ENCODE measurements at places on chromosomes 2 and 18. TPM values are rescaled to one million over a fixed set of nuclear protein-coding genes. Genes with fewer than 3 reads are reported as not detected.

- no peak for DNase-seq
- no peak overlapping the region for H3K4me3 ChIP-seq
- H3K27ac ChIP-seq = no peak overlapping the region
- H3K36me3 ChIP-seq = no peaks in the 10 kb centered on the region
- no peaks in the 10 kb centered on the region for H3K27me3 ChIP-seq
Observed at GRCh38 chr2:128304715-128305554, 13.7 kb downstream of the HS6ST1 start.

DNA sequence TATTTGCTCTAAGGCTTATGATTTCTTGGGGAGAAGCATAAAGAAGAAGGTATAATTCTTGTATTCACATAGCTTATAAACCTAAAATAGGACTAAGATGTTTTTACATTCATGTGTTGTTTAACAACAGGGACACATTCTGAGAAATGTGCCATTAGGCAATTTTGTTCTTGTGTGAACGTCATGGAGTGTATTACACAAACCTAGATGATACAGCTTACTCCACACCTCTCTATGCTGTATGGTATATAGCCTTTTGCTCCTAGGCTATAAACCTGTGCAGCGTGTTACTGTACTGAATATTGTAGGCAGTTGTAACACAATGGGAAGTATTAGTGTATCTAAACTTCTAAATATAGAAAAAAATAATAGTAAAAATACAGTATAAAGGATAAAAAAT lies 92.1 kb downstream of the PHLPP1 start:
- H3K4me1 ChIP-seq = no peaks in the 10 kb centered on the region
- H3K36me3 ChIP-seq = no peaks in the 10 kb centered on the region

GRCh38 chr2:56703001-56703400 lies 519.2 kb downstream of the CCDC85A start:
- H3K4me1 ChIP-seq = no peaks in the 10 kb centered on the region
- H3K36me3 ChIP-seq = no peaks in the 10 kb centered on the region
- H3K27ac ChIP-seq = no peak overlapping the region
- H3K4me3 ChIP-seq = no peak overlapping the region

- no peaks in the 10 kb centered on the region for H3K36me3 ChIP-seq
- H3K4me1 ChIP-seq = peaks cover 10% of the 10 kb centered on the region
- H3K27me3 ChIP-seq = no peaks in the 10 kb centered on the region
Observed at GRCh38 chr2:121648206-121649148, 785 bp downstream of the CLASP1 start.

DNA sequence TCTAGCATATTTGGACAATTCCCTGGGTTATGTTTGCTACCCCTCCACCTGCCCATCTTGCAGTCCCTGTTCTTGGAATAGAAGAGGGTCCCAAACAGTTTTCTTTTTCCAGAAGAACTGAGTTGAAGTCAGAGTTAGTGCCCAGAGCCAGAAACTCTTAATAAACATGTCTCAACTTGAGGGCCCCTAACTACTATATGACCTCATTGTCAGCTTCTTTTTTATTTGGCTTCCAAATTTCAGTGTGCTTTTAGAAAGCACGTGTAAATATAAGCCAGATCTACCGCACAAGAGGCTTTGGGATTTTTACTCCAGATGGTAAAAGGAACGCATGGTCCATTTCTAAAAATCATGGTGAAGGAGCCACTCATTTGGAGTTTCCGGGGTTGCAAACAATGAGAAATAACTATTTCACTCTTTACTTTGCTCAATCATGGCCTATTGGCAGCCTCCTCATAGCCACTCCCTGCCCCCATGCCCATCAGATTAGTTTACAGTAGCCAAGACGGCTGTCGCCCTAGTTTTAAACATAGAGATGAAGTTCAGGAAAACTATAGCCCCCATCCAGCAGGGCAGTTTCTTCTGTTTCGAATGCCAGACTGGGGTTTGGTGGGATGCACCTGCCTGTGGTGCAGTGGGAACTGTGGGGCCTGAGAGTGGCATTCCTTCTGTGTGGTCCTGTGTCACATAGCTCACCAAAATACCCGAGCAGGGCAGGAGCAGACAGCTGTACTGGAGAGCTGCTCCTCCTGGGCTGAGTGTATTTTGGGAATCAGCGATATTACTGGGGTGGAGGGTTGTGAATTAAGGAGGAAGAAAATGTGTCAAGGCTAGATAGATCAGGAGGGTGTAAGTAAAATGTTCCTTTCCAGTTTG lies 1.7 kb downstream of the MAPRE3 start:
- no peak overlapping the region for H3K4me3 ChIP-seq
- H3K27me3 ChIP-seq = no peaks in the 10 kb centered on the region
- H3K27ac ChIP-seq = no peak overlapping the region
- no peak for DNase-seq
- H3K36me3 ChIP-seq = no peaks in the 10 kb centered on the region

OTOS gene
- total RNA-seq = not detected

GRCh38 chr2:176084611-176085119 lies 903 bp upstream of the EVX2 start:
- H3K4me3 ChIP-seq = no peak overlapping the region
- H3K36me3 ChIP-seq = no peaks in the 10 kb centered on the region
- no peak overlapping the region for H3K27ac ChIP-seq
- no peaks in the 10 kb centered on the region for H3K4me1 ChIP-seq

KLHL30 gene
- not detected for total RNA-seq

DNA sequence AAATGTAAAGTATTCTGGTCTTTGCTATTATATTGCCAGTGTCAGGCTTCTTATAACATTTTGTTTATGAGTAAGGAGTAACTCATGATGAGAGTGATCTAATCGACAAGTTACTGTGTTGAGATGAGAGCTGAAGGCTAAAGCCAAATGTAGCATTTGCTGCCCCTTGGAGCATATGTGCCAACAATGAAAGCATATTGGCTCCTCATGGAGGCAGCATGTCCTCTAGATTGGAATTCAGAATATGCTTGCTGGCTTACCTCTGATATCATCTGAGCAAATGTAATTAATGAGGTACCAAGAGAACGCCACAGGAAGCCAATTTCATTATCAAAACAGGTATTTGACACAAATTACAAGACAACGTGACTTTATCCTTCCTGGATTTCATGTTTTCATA lies 781.1 kb upstream of the FSHR start:
- no peak overlapping the region for H3K27ac ChIP-seq
- no peak overlapping the region for H3K4me3 ChIP-seq
- no peak for DNase-seq

DNA sequence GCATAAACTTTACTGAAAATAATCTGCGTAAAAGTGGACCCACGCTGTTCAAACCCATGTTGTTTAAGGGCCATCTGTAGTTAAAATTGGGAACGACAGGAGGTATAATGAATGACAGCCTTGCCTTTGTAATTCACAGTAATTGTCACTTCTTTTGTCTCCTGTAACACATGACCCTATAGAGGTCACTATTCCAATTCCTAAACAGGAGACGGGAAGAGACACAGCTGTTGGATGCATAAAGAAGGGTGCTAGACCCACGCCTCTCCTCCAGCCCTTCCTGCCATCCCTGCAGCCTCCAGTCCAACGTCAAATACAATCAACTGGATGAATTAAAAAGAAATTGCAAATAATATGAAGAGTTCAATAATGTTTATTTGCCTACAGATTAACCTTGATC lies 63.1 kb upstream of the NFATC1 start:
- peaks cover 10% of the 10 kb centered on the region for H3K36me3 ChIP-seq
- H3K27me3 ChIP-seq = no peaks in the 10 kb centered on the region
- no peak for DNase-seq
- H3K4me1 ChIP-seq = no peaks in the 10 kb centered on the region
- no peak overlapping the region for H3K4me3 ChIP-seq

- no peaks in the 10 kb centered on the region for H3K36me3 ChIP-seq
- no peaks in the 10 kb centered on the region for H3K27me3 ChIP-seq
- H3K4me1 ChIP-seq = no peaks in the 10 kb centered on the region
- no peak for DNase-seq
- no peak overlapping the region for H3K4me3 ChIP-seq
Observed at GRCh38 chr2:163198972-163199371, 360.4 kb upstream of the KCNH7 start.

MYO5B gene
- not detected for total RNA-seq

FTCDNL1 gene
- 3.4 TPM for total RNA-seq

RPRM gene
- not detected for total RNA-seq

- H3K36me3 ChIP-seq = no peaks in the 10 kb centered on the region
- H3K27ac ChIP-seq = no peak overlapping the region
- no peak overlapping the region for H3K4me3 ChIP-seq
- no peaks in the 10 kb centered on the region for H3K27me3 ChIP-seq
Observed at GRCh38 chr2:211868996-211869533, 669.5 kb downstream of the ERBB4 start.

GRCh38 chr2:14693874-14694273 lies 61.4 kb downstream of the LRATD1 start:
- H3K36me3 ChIP-seq = no peaks in the 10 kb centered on the region
- no peaks in the 10 kb centered on the region for H3K4me1 ChIP-seq
- no peak overlapping the region for H3K27ac ChIP-seq
- no peak overlapping the region for H3K4me3 ChIP-seq
- H3K27me3 ChIP-seq = no peaks in the 10 kb centered on the region

DNA sequence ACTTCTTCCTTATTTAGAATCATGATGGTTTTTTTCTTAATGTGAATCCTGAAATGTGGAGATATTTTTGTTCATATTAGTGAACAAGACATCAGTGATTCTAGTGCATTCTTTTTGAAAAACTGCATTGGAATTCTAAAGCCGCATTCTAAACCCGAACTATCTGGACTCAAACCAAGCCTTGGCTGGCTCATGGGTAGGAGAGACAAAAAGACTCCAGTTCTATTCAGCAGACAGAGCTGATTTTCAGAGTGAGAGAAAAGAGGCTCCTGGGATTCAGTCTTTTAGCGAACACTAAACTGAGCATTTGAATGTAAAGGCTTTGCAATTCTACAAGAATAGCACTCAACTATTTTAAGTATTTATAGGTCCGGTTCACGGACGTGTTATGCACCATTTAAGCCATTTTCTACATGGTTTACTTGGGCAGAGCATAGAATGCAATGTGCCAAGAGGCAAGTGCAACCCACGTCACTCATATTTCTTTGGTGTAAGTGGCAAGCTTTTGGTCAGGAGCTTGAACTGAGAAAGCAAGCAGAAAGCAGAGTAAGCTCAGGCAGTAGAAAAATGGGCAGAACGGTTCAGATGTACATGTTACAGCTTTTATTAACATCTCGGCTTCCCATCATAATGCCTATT lies 227.3 kb upstream of the RAB12 start:
- no peaks in the 10 kb centered on the region for H3K27me3 ChIP-seq
- no peaks in the 10 kb centered on the region for H3K4me1 ChIP-seq
- DNase-seq = no peak
- H3K4me3 ChIP-seq = no peak overlapping the region
- no peaks in the 10 kb centered on the region for H3K36me3 ChIP-seq

DNA sequence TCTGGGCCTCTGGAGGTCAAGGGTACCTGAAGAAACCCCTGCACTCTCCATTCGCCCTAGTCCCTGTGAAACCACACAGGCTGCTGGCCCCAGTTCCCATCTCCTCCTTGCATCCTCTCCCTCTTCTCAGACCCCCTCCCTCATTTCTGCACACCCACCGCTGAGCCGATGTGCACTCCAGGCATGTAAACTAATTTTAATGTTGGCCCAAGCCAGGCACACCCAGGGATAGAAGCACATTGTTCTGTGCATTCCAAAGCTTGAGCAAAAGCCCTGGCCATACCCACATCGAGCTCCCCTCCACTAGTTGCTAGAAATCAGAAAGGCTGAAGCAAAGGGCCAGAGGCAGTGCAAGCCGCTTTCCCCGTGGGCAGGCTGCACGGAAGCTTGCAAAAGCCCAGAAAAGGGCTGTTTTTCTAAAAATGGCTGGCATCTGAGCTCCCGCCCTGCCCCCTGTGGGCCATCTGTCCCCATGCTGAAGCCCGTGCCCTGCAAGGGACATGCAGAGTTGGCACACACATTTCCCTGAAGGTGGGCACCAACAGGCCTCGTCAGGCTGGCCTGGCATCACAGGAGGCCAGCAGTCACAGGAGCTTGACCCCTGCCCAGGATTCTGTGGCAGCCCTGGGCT lies 181.6 kb downstream of the SMAD7 start:
- no peaks in the 10 kb centered on the region for H3K4me1 ChIP-seq
- DNase-seq = no peak
- H3K36me3 ChIP-seq = no peaks in the 10 kb centered on the region

- H3K27me3 ChIP-seq = no peaks in the 10 kb centered on the region
- no peak for DNase-seq
- H3K27ac ChIP-seq = no peak overlapping the region
- no peak overlapping the region for H3K4me3 ChIP-seq
- H3K36me3 ChIP-seq = no peaks in the 10 kb centered on the region
- H3K4me1 ChIP-seq = no peaks in the 10 kb centered on the region
Observed at GRCh38 chr2:47645246-47645645, 137.7 kb upstream of the MSH6 start.

GRCh38 chr2:88859461-88859860 lies 168.0 kb downstream of the RPIA start:
- no peaks in the 10 kb centered on the region for H3K4me1 ChIP-seq
- H3K27ac ChIP-seq = no peak overlapping the region
- H3K36me3 ChIP-seq = no peaks in the 10 kb centered on the region
- DNase-seq = no peak

CSRNP3 gene
- total RNA-seq = not detected

- H3K27ac ChIP-seq = no peak overlapping the region
- H3K4me3 ChIP-seq = no peak overlapping the region
- no peaks in the 10 kb centered on the region for H3K36me3 ChIP-seq
- H3K27me3 ChIP-seq = no peaks in the 10 kb centered on the region
Observed at GRCh38 chr2:60230037-60230436, 323.4 kb downstream of the BCL11A start.

ICA1L gene
- total RNA-seq = 2.4 TPM

DNA sequence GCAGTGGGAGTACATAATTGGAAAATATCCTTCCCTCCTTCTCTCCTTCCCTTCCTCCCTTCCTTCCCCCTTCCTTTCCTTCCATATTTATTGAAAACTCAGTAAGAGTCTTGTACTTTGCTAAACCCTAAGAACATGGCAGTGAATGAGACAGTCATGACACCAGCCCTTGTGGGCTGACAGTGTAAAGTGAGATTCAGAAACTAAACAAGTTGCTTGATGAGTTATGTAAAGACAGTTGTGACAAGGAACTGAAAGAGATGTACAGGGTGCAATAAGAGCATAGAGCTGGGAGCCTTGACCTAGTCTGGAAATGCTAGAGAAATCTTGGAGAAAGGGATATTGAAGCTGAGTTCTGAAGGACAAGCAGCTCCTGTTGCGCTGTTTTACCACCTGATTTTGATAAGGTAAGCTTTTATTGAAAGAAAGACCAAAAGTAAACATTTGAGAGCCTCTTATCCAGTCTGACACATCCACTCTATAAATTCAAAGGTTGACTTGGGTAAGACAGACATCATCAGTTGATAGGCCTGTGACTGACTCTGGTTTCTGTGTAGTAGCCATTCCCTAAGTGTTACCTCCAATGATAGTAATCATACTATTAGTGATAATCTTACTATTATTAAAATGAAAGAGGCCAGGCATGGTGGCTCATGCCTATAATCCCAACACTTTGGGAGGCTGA lies 66.5 kb upstream of the SKOR2 start:
- no peaks in the 10 kb centered on the region for H3K4me1 ChIP-seq
- no peak overlapping the region for H3K4me3 ChIP-seq
- no peaks in the 10 kb centered on the region for H3K27me3 ChIP-seq
- H3K27ac ChIP-seq = no peak overlapping the region
